Thymus (tissue), 14 donors: ENCODE measurements at places on chromosomes 11 and 22. TPM values are rescaled to one million over a fixed set of nuclear protein-coding genes. Genes with fewer than 3 reads are reported as not detected.

The PRDM11 gene
- polyA plus RNA-seq: 2.1 TPM

The ZNF202 gene
- 10.7 TPM for polyA plus RNA-seq

The GUCY1A2 gene
- polyA plus RNA-seq: 0.14 TPM

The LMO2 gene
- 31.1 TPM for polyA plus RNA-seq

The OR5B21 gene
- polyA plus RNA-seq: not detected

The HTR3B gene
- 0.11 TPM for polyA plus RNA-seq

The AMPD3 gene
- polyA plus RNA-seq: 13.6 TPM

The OR5AL1 gene
- not detected for polyA plus RNA-seq

The PTGDR2 gene
- polyA plus RNA-seq: 0.73 TPM

The ZP1 gene
- 1.5 TPM for polyA plus RNA-seq

The PLEKHB1 gene
- polyA plus RNA-seq: 6.1 TPM

The MYOD1 gene
- 0.43 TPM for polyA plus RNA-seq
